ENCODE measurements at places on chromosomes 5 and 9. TPM values are rescaled to one million over a fixed set of nuclear protein-coding genes. Genes with fewer than 3 reads are reported as not detected.

Gene KCTD16
- total RNA-seq = 0.11 TPM

Gene CDH9
- not detected for total RNA-seq

Gene SCGB3A2
- not detected for total RNA-seq

DNA sequence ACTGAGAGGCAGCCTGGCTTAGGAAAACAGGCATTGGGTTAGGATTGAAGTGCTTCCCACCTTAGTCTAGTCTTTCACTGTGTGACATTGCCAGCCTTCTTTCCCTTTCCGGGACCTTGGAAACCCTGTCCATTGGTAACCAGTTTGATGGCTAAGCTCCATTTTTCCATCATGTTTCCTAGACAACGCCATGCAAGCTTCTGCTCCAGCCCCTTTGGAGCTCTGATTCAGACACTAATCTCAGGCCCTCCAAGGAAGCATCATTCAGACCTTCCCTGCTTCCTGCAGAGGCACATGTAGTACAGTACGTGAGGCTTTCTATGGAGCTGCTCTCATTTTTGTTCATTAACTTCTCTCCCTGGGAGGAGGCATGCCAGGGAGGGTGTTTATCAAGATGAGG, 68.5 kb downstream of the GRIA1 start:
- no peak for ATAC-seq

DNA sequence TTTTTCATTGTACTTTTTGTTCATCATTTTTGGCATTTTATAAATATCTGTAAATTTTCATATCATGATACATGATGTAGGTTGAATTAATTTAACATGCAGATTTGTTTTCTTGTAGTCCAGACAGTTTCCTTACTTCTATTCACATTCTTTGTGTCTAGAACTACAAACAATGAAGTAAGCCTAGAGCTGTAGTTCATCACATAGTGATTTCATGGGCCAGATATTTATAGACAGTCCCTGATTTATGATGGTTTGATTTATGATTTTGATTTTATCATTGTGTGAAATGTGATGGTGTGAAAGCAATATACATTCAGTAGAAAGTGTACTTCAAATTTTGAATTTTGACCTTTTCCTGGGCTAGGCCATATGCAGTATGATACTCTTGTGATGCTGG, 139.0 kb downstream of the ARHGEF28 start:
- no peak for ATAC-seq

- peak; percentile 82 for ATAC-seq
Observed at GRCh38 chr5:132026516-132027008, 15.1 kb upstream of the ACSL6 start.

DNA sequence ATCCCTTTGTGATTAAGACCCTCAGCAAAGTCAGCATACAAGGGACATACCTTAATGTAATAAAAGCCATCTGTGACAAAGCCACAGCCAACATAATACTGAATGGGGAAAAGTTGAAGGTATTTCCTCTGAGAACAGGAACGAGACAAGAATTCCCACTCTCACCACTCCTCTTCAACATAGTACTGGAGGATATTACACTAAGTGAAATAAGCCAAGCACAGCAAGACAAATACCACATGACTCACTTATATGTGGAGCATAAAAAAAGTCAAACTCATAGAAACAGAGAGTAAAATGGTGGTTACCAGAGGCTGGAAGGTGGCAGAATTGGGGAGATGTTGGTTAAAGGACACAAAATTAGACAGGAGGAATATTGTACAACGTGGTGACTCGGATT, 118.1 kb upstream of the NFIL3 start:
- peak; percentile 34 for ATAC-seq

DNA sequence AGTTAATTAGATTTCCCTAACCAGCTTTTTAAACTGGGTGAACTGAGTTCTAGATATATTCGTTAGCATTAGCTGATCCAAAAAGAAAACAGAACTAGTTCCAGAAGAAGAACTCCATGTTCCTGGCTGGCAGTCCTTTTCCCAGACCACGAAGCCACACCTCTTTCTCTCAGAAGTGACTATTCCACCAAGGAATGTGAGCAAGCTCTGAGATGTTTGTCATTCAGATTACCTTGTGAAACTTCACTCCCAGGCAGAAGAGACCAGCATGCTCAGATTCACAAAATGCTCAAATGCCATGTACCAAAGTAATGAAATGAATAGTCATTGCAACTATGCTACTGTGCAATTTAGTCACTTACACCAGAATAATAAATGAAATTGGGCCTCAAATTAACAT, 4.4 kb upstream of the SSBP2 start:
- ATAC-seq = no peak

All from activated T-helper 17 cell treated with anti-CD3 and anti-CD28 coated beads, Interleukin-2, amount 50 U/mL, for 72 hours (primary cell).